ENCODE measurements at places on chromosomes 3 and 15.

DNA sequence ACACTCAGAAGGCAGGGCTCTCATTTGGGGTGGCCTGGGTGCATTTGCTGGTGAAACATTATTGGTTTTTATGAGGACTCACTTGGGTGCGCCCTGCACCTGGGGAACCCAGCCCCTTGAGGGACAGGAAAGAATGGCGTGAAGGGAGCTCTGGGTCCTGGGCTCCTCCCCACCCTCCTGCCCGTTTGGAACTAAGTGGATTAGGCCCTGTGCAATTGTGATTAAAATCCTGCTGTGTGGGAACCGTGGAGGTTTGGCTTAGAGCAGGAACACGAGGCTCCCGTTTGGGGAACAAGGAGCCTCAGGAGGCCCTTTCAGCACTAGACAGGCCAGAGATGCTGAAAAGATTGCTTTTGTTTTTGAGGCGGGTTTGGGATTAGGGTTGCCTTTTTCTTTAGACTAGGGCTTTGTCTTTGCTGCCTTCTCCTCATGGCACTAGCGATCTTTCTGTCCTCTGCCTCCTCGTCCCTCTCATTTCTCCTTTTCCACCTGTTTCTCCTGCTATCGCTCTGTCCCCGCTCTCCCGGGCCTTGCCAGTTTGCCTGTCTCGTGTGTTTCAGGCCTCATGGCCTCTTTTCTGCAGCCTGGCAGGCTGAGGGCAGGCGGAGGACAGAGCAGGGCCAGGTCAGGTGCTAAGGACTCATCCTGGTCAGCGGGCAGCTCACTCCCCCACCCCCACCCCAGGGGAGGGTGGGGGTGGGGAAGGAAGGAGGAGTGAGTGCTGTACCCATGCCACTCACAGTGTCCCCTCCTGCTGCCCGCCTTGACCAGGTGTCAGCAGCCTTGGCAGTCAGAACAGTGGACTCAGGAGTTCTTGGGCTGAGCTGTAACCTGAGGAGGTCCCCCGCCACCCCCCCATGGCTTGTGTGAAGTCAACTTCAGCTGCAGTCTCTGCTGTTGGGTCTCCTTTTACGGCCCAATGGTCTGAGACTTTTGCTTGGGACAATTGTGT is 8.6 kb downstream of the MAPKAPK3 start:
- DNase-seq = no peak

GRCh38 chr3:126022741-126023359 is 53.9 kb downstream of the ROPN1B start:
- no peak for DNase-seq

GRCh38 chr3:37957539-37957936 is 33.0 kb upstream of the VILL start:
- DNase-seq = no peak

- DNase-seq = no peak
Observed at GRCh38 chr15:63513728-63514127, 9.3 kb downstream of the USP3 start.

DNA sequence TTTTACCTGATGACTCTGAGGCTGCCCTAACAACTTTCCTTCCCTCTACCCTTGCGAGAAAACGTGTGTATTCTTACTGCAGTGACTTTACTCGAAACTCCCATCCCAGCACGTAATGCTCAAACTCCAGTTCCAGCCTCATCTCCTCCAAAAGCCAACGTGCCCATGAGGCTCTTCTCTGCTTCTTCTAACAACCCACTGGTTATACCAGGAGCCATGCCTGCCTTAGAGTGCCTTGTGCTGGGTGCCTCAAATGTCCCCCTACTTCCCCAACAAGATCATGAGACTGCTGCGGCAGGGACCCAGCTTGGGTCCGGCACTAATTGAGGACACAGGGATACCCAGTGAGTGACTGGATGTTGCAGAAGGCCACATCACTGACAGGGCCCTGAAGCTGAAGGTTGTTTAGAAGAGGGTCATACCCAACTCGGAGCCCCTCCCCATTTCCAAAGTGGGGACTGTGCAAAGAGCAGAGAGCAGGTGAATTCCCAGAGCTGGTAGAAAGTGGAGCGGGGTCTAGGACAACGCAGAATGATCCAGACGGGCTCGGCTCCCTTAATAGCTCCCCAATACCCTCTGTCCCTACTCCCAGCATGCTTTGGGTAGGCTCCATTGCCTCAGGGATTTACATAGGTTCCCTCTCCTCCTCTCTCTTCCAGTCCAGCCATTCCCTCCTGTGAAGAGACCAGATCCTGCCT is 71.4 kb downstream of the BDH1 start:
- DNase-seq = no peak

GRCh38 chr15:89863918-89864317 is 29.9 kb downstream of the AP3S2 start:
- DNase-seq = no peak

GRCh38 chr3:123498761-123499160 is 49.9 kb upstream of the ADCY5 start:
- DNase-seq = no peak

GRCh38 chr3:79604681-79605080 is 163.1 kb downstream of the ROBO1 start:
- DNase-seq = no peak

GRCh38 chr3:190239325-190239724 is 82.9 kb downstream of the CLDN1 start:
- no peak for DNase-seq

- no peak for DNase-seq
Observed at GRCh38 chr15:25717457-25718168, 145.5 kb downstream of the ATP10A start.

GRCh38 chr15:62572797-62573196 is 407.7 kb upstream of the C2CD4B start:
- no peak for DNase-seq

DNA sequence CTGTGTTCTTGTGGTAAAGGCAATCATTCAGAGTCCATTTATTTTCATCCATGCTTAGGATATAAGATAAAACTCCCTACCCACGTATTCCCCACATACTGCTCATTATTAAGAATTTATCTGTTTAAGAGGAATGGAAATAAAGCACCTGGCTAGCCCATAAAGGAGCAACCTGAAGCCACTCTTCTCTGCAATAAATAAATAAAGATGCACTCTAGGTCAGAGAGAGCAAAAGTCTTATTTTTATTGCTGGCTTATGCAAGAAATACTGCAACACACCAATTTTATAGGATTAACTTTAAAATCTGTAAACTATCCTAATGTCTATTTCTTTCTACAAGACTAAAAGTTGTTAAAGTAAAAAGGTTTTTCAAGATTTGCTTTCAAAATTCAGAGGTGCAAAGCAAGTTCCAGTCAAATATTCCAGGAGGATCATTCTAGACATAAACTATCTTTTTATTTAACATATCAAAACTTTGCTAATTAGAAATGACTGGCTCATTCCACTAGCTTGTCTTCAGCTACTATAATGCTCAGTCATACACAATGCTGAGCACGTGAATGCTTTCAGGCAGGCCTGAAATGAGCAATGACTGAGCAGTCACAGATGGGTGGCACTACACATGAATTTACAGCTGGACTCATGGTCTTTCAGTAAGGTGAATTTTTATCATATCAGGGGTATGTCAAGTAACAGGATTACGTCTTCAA is 7.1 kb downstream of the TJP1 start:
- DNase-seq = no peak

DNA sequence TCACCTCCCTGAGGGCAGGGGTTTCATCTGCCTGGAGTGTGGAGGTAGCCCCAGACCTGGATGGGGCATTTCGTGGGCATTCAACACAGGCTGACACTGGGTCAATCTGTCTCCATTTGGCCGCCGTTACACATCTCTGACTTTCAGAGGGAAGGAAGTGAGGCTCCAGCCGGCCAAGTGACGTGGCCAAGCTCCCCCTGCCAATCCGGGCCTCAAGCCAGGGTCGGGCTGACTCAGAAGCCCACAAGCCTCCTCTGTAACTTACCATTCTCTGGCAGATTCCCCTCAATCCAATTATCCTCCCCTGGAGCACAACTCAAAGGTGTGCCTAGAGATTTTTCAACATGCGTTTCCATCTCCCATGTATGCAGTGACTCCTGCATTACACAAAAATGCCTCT is 227.6 kb downstream of the KLF13 start:
- no peak for DNase-seq

GRCh38 chr3:32842531-32842931 is 24.7 kb downstream of the TRIM71 start:
- DNase-seq = no peak

- DNase-seq = no peak
Observed at GRCh38 chr3:194308601-194309449, 42.3 kb downstream of the CPN2 start.

DNA sequence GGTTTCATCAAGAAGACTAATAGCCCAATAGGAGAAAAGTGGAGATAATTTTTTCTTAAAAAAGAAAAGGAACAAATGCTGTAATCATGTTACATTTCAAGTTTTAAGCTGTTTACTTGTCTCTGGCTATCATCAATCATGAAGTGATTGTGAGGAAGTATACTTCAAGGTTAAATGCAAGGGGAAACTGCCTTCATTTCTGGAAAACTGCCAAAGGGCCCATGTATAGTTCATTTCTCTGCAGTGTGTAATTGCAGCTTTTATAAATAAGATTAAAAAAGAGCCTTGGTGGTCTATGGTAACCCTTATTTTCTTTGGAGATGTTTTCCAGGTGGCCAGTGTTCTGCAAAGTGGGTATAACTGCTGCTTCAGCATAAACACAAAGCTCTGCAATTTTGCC is 101.9 kb downstream of the GRM7 start:
- no peak for DNase-seq

GRCh38 chr15:43329217-43329959 is 985 bp downstream of the LCMT2 start:
- DNase-seq = no peak

GRCh38 chr3:136351351-136351750 is 101.2 kb downstream of the PCCB start:
- no peak for DNase-seq

DNA sequence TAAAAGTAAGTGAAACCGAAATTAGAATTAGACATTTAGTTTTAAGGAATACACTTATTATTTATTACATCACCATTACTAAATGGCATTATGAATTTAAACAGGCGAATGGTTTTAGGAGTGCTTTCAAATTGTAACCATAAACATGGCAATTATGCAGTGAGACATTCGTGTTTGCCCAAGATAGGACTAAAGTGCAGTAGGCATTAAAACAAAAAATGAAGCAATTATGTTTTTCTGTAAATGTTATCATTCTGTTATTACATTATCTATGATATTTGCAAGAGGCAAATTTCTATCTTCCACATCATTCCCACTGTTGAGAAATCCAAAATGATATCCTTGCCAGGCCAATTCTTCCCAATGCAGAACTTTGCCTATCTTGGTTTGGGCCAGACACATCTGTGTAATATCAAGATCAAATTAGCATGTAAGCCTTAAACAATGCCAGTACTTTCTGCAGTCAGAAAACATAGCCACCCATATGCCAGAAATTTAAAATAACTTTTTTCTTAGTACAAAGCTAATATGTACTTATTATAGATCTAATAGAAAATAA is 156.9 kb downstream of the ATP8B4 start:
- DNase-seq = no peak

DNA sequence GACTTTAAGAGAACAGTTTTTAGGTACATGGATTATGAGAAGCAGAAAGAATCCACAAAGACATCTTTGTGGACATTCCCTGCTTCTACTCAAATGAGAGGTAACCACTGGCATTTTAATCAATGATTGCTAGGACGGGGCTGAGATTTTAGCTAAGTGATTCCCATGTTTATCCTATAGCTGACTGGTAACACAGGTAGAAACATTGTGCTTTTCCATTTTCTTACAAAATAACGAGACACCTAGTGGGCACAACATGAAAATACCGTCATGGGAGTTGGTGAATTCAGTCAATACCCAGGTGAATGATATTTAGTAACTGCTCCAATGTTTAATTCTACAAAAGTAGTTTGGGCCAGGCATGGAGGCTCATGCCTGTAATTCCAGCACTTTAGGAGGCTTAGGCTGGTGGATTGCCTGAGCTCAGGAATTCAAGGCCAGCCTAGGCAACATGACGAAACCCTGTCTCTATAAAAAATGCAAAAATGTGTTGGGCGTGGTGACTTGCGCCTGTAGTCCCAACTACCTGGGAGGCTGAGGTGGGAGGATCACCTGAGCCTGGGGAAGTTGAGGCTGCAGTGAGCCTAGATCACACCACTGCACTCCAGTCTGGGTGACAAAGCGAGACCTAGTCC is 37.2 kb upstream of the DENND4A start:
- DNase-seq = no peak

GRCh38 chr3:73653877-73654276 is 29.1 kb upstream of the PDZRN3 start:
- DNase-seq = no peak

DNA sequence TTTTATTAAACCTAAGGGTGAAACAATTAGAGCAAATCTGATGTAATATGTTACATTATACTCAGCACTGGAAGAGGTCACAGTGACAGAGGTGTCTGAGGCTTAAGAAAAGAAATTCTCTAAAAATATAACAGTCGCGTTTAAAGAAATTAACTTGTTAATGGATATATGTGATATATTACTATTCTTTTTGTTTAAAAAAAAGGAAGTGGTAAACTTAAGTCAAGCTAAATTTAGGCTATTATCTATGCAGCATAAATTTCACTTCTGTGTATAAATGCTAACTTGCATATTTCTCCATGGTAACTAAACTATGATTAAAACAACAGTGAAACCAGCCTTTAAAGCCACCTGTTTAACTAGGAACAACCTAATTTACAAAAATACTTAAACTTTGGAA is 191.3 kb downstream of the FOXP1 start:
- no peak for DNase-seq

GRCh38 chr3:196181127-196181546 is 30.1 kb downstream of the ZDHHC19 start:
- DNase-seq = no peak

GRCh38 chr3:40120806-40121205 is 188.7 kb upstream of the EIF1B start:
- DNase-seq = no peak

GRCh38 chr3:114498539-114499370 is 204.9 kb downstream of the TIGIT start:
- no peak for DNase-seq

DNA sequence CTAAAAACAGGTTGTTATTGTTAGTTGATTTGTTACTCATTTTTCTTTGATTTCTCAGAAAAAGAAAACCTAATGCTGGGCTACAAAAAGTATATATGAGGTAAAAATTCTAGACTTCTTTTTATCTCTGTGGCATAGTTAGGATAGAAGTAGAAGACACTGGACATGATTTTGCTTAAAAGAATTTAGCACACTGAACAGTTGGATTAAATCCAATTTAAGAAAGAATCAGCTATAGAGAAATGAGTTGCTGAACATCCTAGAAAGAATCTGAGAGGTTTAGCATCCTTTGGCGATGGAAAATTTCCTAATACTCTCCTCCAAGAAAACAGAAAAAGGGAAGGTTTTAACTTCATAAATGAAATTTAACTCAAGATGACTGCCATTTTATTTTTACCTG is 259.7 kb downstream of the TBL1XR1 start:
- no peak for DNase-seq

GRCh38 chr15:50744601-50745000 is 20.9 kb downstream of the SPPL2A start:
- no peak for DNase-seq

DNA sequence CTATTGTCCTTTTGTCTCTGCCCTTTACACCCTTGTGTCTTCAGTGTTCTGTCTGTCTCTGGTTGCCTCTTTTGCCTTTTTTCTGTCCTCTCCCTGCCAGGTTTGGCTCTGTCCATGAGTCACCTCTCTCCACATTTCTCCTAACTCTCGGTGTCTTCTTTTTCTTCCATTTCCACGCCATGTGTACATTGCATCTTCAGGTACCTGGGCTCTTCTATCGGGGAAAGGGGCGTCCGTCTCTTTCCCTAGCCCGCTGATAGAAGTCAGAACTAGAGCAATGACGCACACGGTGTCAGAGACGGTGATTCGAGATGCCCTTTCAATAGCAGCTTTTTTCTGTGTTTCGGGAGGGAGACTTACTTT is 641 bp downstream of the OPA1 start:
- DNase-seq = peak; percentile 30

- no peak for DNase-seq
Observed at GRCh38 chr15:67138891-67139855, 73.8 kb downstream of the SMAD3 start.

All from activated CD8-positive, alpha-beta memory T cell treated with anti-CD3 and anti-CD28 coated beads, Interleukin-2, amount 50 U/mL, for 4 hours (primary cell).